ENCODE measurements at places on chromosomes 7 and 10.
A peak's percentile ranks its signal among the peaks of the same experiment; 100 is the strongest.

DNA sequence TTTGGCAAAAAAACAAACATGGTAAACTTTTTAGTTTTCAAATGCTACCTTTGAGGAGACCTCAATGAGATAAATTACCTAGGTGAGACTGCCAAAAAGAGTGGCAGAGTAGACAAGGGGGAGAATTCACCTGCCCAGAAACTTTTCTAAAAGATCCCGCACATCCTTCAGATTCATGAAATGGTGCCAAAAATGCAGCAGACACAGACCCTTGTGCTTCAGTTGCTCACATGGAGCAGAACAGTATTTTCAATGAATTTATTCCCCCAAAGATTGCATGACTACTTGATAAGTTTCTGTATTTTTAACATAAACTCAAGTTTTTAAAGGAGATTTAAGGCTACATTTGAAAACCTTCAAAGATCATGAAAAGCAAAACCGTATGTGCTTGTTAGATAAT is 270.0 kb downstream of the TRIL start:
- DNase-seq, result no peak

- DNase-seq, result peak; percentile 0
These were observed 63.4 kb downstream of the HPSE2 start for GRCh38 chr10:99172128-99172738.

- DNase-seq, result no peak
These were observed 37.2 kb upstream of the RTKN2 start for GRCh38 chr10:62305813-62306212.

DNA sequence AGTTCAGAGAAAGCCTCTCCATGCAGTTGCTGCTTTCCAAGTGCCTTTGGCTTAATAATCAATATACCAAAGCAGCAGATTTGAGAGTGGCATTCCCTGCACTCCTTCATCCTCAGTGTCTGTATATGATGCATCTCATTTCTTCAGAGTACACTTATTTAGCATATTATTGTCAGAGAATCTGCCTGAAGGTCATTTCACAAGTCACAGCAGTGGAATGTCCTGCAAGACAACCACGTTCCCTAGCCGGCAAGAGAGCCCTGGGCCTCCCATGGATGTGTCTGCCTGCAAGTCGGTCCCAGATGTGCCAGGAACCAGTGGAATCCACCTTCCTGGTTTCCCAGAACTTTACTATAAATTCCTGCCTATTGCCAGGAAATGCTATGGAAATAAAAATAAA is 289.4 kb upstream of the IGFBP3 start:
- DNase-seq, result no peak

- DNase-seq, result no peak
These were observed 240.6 kb downstream of the TRIL start for GRCh38 chr7:28717445-28718054.

DNA sequence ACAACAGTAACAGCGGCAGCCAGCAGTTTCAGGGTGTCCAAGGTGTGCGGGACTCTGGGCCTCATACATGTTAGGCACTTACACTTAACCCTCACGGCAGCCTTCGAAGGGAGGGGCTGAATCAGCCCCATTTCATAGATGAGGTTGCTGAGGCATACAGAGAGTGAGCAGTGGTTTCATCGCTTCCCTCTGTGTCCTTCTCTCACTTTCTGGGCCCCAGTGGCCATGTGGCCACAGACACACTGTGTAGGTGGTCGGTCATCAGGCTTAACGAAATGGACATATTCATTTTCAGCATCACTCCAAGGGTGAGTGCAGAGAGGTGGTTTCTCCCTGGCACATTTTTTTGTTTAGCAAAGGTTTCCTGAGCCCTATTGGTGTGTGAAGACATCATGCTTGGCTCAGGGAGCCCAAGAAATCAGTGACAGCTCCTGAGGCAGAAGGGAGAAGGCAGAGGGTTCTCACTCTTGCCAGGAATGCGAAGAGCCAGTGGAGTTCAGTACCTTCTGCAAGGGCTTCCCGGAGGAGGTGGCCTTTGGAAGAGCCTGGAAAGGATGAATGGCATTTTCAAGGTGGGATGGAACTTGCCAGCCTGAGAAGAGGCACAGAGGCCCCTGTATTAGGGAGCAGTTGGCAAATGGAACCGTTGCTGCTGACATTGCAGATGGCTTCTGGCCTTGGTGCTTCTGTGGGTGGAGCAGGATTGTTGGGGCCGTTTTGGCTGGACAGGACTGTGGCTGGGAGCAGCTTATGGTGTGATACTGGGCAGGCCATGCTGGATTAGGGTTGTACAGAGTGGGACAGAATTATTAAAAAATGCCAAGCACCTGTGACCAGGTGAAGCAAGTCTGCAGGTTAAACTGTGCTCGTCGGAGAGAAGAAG is 61.7 kb upstream of the PPIF start:
- no peak for DNase-seq

DNA sequence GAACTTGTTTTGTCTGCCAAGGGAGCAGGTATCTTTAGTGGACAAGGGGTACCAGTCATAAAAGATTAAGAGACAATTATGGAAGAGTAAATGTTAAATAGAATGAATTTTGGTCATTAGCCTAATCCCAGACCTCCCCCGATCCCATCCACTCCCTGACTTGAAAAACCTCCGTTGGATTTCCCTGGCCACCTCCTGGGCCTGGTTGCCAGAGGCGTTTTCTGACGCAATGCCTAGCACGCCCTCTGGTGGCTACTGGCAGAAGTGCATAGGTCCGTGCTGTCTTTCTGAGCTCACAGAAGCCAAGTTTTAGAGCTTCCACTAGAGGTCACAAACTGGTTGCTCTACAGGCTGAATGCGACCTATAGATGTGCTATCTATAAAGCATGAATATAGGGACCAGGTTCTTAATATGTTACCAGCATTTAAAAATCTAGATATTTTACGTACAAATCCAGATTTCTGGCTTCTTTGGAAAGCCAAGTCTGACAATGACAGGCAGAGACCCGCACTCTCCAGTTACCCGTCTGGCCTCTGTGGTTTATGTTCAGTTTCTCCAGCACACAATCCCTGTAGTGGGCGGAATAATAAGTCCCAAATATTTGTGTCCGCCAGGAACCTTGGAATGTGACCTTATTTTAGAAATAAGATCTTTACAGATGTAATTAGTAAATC is 39.8 kb downstream of the SPOCK2 start:
- peak; percentile 92 for DNase-seq

GRCh38 chr7:9718071-9718661 is 1255.5 kb upstream of the PHF14 start:
- DNase-seq, result no peak

DNA sequence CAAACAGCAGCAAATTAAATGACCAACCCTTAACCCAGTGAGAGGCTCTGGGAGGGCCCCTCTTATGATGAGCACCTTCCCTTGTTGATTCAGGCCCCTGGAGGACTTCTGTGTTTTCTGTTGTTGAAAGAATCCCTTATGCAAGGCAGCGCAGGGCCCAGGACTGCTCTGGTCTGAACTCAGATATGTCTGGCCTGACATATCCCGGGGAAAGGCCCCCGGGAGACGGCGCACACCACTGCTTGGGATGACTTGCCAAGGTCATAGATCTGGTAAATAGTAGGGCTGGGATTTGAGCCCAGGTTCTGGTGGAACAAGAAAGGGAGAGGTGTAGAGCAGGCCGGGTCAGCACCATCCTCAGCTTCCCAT is 124.0 kb downstream of the AOAH start:
- no peak for DNase-seq

DNA sequence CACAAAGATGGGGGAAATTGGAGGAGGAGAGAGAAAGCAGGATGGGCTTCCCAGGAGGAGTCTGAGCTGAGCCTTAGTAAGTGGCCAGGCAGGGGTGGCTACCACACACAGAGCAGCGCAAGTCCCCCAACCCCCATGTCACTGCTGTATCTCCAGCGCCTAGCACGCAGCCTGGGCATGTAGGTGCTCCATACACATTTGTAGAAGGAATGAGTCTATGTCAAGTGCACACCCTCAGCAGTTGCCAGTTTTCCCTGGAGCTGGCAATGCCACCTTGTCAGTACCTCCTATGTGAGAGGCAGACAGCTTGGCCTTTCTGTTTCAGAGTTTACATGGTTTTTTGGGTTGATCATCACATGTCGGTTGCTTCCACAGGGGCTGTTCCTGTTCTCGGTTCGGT is 116.1 kb downstream of the CLEC2L start:
- no peak for DNase-seq

GRCh38 chr7:144717720-144718119 is 118.1 kb downstream of the TPK1 start:
- no peak for DNase-seq

Measured in NCI-H1436 (cell line).